Tracheal epithelial cell (primary cell): ENCODE measurements at places on chromosomes 7 and 10. TPM values are rescaled to one million over a fixed set of nuclear protein-coding genes. Genes with fewer than 3 reads are reported as not detected.

Gene C10orf71
- not detected in 2 replicates for total RNA-seq

Gene SPDYE9
- not detected in 2 replicates for total RNA-seq

Gene SHH
- 0.21 and 0.72 TPM in 2 replicates for total RNA-seq

Gene ZNRF2
- total RNA-seq, result 25.4 and 45.5 TPM in 2 replicates

Gene PRKAR2B
- under 0.01 and 0.24 TPM in 2 replicates for total RNA-seq
